ENCODE measurements at places on chromosomes 4 and X.

DNA sequence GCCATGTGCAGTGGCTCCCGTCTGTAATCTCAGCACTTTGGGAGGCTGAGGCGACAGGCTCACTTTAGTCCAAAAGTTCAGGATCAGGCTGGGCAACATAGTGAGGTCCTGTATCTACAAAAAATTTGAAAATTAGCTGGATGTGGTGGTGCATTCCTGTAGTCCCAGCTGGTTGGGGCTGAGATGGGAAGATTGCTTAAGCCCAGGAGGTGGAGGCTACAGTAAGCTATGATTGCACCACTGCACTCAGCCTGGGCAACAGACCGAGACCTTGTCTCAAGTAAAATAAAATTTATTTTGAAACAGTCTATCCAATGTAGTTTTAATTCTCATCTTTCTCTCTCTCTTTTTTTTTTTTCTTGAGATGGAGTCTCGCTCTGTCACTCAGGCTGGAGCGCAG is 21.1 kb downstream of the RBM10 start:
- no peak overlapping the region for H3K27ac ChIP-seq
- H3K36me3 ChIP-seq: no peaks in the 10 kb centered on the region
- DNase-seq: no peak
- no peaks in the 10 kb centered on the region for H3K4me1 ChIP-seq
- H3K4me3 ChIP-seq: no peak overlapping the region

DNA sequence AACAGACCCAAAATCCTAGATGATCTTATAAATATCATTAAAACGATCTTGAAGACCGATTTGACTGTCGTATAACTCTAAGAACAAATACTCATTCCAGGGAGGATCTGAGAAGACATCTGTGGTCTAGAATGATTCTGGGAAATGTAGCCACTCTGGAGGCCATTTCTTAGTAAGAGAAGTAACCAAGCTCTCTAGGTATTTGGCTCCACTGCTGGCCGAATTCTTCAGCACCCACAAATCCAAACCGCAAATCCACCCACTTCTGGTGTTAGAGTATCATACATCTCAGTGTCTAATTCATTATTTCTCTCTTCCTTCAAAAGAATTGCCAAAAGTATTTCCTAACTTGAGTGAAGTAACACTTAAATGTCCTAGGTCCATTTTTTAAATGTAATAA is 23.9 kb downstream of the KLHL5 start:
- no peak for DNase-seq
- H3K36me3 ChIP-seq: no peaks in the 10 kb centered on the region
- H3K27ac ChIP-seq: no peak overlapping the region
- no peaks in the 10 kb centered on the region for H3K27me3 ChIP-seq
- no peaks in the 10 kb centered on the region for H3K4me1 ChIP-seq
- H3K4me3 ChIP-seq: no peak overlapping the region

DNA sequence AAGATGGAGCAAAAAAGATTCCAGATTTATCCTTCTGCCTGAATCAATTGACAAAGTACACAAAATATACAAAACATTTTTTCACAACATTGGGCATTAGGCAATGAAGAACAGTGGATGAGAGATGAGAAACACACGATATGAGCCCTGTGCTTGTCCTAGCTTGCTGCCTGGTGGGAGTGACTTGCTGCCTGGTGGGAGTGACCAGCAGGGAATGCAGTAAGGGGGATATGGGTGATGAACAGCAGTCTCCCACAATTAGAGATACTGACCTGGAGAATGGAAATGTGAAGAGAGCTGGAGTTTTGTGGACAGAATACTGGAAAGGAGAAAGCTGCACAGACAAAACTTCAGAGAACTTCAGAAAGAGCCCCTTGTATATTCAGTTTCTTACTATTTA is 629.4 kb upstream of the FRG1 start:
- no peaks in the 10 kb centered on the region for H3K27me3 ChIP-seq
- H3K4me1 ChIP-seq: no peaks in the 10 kb centered on the region
- no peak overlapping the region for H3K27ac ChIP-seq
- no peaks in the 10 kb centered on the region for H3K36me3 ChIP-seq
- no peak for DNase-seq

GRCh38 chrX:152833378-152833777 is 2.5 kb downstream of the NSDHL start:
- H3K27ac ChIP-seq: no peak overlapping the region
- no peaks in the 10 kb centered on the region for H3K27me3 ChIP-seq
- no peaks in the 10 kb centered on the region for H3K4me1 ChIP-seq
- no peak for DNase-seq
- no peak overlapping the region for H3K4me3 ChIP-seq

DNA sequence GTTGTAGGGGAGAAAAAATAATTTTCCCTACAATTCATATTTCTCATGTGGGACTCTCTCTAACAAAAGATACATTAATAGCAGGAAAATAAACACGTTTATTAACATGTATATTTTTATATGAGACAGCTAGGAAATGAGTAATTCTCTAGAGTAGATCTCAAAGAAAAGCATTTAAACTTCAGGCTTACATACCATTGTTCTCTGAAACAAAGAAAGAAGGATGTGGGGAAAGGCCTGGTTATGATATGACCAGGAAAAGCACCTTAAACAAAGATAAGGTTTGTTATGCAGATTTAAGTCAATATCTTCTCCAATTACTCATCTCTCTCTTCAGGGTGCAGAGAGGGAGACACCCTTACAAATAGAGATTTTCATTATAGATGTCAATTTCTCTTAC is 131.3 kb downstream of the SLC7A11 start:
- H3K27me3 ChIP-seq: no peaks in the 10 kb centered on the region
- H3K4me3 ChIP-seq: no peak overlapping the region
- no peak overlapping the region for H3K27ac ChIP-seq
- H3K36me3 ChIP-seq: no peaks in the 10 kb centered on the region
- peaks cover 5% of the 10 kb centered on the region for H3K4me1 ChIP-seq
- no peak for DNase-seq

- no peak overlapping the region for H3K27ac ChIP-seq
- no peaks in the 10 kb centered on the region for H3K36me3 ChIP-seq
- no peak for DNase-seq
- no peaks in the 10 kb centered on the region for H3K4me1 ChIP-seq
- no peaks in the 10 kb centered on the region for H3K27me3 ChIP-seq
- H3K4me3 ChIP-seq: no peak overlapping the region
Measured at GRCh38 chrX:154840856-154841255, 6.4 kb upstream of the SMIM9 start.

- no peak overlapping the region for H3K27ac ChIP-seq
- H3K36me3 ChIP-seq: no peaks in the 10 kb centered on the region
- no peak overlapping the region for H3K4me3 ChIP-seq
- no peaks in the 10 kb centered on the region for H3K4me1 ChIP-seq
- H3K27me3 ChIP-seq: no peaks in the 10 kb centered on the region
Measured at GRCh38 chr4:84258905-84259830, 239.9 kb downstream of the NKX6-1 start.

DNA sequence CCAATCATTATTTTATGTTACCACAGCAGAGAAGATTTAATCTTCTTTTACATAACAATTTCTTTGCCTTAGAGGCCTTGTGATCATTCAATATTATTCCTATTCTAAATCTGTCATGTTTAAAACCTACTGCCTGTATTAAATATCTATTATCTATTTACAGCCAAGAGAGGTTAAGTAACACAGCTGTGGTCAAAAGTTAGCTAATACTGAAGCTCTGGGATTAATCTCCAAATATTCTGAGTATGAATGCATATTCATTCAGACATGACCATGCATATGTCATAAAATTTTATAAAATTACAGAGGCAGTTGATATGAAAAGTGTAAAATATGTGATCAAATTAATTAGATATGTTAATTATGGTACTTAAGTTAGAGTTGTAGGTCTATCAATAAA is 187.9 kb upstream of the MAB21L2 start:
- no peak for DNase-seq
- H3K27ac ChIP-seq: no peak overlapping the region
- H3K4me3 ChIP-seq: no peak overlapping the region
- H3K4me1 ChIP-seq: no peaks in the 10 kb centered on the region
- no peaks in the 10 kb centered on the region for H3K36me3 ChIP-seq

- no peaks in the 10 kb centered on the region for H3K27me3 ChIP-seq
- no peaks in the 10 kb centered on the region for H3K36me3 ChIP-seq
- no peak for DNase-seq
Measured at GRCh38 chr4:86919561-86920223, 15.1 kb upstream of the AFF1 start.

DNA sequence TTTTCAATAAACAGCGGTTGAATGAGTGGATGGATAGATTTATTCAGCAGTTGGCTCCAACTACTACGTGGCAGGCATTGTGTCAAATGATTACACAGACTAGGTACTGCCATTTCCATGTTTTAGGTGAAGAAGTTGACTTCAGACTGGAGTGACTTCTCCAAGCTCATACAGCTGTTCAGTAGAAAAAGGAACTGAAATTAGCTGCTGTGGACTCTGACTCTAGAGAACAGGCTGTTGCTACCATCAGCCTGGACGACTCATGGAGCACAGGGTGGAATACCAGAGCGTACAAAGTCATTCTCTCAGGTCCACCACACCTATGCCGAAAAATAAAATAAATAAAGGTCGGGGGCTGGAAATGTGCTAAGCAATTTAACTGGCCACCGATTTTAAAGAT is 45.3 kb downstream of the TENM3 start:
- no peaks in the 10 kb centered on the region for H3K27me3 ChIP-seq
- H3K4me1 ChIP-seq: no peaks in the 10 kb centered on the region
- H3K27ac ChIP-seq: no peak overlapping the region

GRCh38 chr4:88077911-88078524 is 70.6 kb downstream of the PKD2 start:
- H3K4me1 ChIP-seq: no peaks in the 10 kb centered on the region
- no peak overlapping the region for H3K4me3 ChIP-seq
- H3K36me3 ChIP-seq: no peaks in the 10 kb centered on the region
- DNase-seq: no peak
- peak overlapping the region; percentile 42 for H3K27ac ChIP-seq

- no peak overlapping the region for H3K27ac ChIP-seq
- no peaks in the 10 kb centered on the region for H3K4me1 ChIP-seq
- H3K27me3 ChIP-seq: no peaks in the 10 kb centered on the region
Measured at GRCh38 chr4:58849026-58849425, 1738.8 kb upstream of the IGFBP7 start.

DNA sequence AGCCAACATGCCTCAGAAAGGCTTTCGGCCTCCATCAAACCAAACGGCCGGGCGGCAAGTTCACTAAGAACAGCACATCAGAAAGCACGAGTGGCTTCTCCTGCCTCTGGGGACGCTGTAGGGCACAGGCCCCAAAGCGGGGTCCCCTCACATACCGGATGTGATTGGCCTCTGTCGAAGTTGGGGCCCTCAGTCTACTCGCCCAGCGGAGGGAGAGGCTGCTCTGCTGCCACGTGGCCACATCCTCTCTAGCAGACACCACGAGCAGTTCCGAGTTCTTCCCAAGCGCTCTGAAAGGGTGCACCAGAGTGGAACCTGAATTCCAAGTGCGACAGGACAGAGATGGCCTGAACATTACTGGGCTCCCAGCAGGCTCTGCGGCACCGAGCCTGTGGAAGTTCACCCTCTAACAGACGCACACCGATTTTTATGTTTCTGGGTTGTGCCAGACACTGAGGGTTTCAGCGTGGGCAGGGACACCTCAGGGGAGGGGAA is 21.1 kb downstream of the NOP14 start:
- peak overlapping the region; percentile 26 for H3K27ac ChIP-seq
- H3K36me3 ChIP-seq: peaks cover 65% of the 10 kb centered on the region
- H3K27me3 ChIP-seq: no peaks in the 10 kb centered on the region
- no peak overlapping the region for H3K4me3 ChIP-seq

- no peak overlapping the region for H3K4me3 ChIP-seq
- no peak for DNase-seq
- no peaks in the 10 kb centered on the region for H3K4me1 ChIP-seq
- no peaks in the 10 kb centered on the region for H3K27me3 ChIP-seq
- no peaks in the 10 kb centered on the region for H3K36me3 ChIP-seq
Measured at GRCh38 chr4:37964734-37965457, 4.7 kb downstream of the PTTG2 start.

GRCh38 chrX:49002091-49002935 is at the start of gene GRIPAP1:
TSS of gene GRIPAP1 (minus strand) at chrX:49002264. CDS start at chrX:49002229, 35 bp downstream.
- DNase-seq: peak; percentile 7
- peaks cover 16% of the 10 kb centered on the region for H3K4me1 ChIP-seq
- no peaks in the 10 kb centered on the region for H3K27me3 ChIP-seq
- H3K27ac ChIP-seq: peak within 1 kb of the TSS; percentile 91
- H3K36me3 ChIP-seq: peaks cover 21% of the 10 kb centered on the region

GRCh38 chr4:119233191-119233590 is 20.7 kb downstream of the USP53 start:
- no peak overlapping the region for H3K4me3 ChIP-seq
- DNase-seq: no peak
- H3K36me3 ChIP-seq: peaks cover 57% of the 10 kb centered on the region
- H3K27ac ChIP-seq: no peak overlapping the region
- H3K27me3 ChIP-seq: no peaks in the 10 kb centered on the region

- no peak overlapping the region for H3K4me3 ChIP-seq
- no peak for DNase-seq
- H3K27me3 ChIP-seq: no peaks in the 10 kb centered on the region
- H3K27ac ChIP-seq: no peak overlapping the region
- peaks cover 52% of the 10 kb centered on the region for H3K36me3 ChIP-seq
Measured at GRCh38 chr4:3397128-3397527, 44.6 kb upstream of the HGFAC start.

GRCh38 chr4:145047151-145047550 is 50.8 kb downstream of the ANAPC10 start:
- DNase-seq: no peak
- no peaks in the 10 kb centered on the region for H3K4me1 ChIP-seq
- H3K27ac ChIP-seq: no peak overlapping the region
- H3K27me3 ChIP-seq: no peaks in the 10 kb centered on the region

- no peaks in the 10 kb centered on the region for H3K36me3 ChIP-seq
- no peaks in the 10 kb centered on the region for H3K27me3 ChIP-seq
- no peaks in the 10 kb centered on the region for H3K4me1 ChIP-seq
Measured at GRCh38 chr4:158025131-158025530, 147.7 kb downstream of the GASK1B start.

- H3K27ac ChIP-seq: no peak overlapping the region
- H3K27me3 ChIP-seq: no peaks in the 10 kb centered on the region
- H3K4me1 ChIP-seq: no peaks in the 10 kb centered on the region
- DNase-seq: no peak
Measured at GRCh38 chr4:116599859-116600258, 485.5 kb downstream of the TRAM1L1 start.

DNA sequence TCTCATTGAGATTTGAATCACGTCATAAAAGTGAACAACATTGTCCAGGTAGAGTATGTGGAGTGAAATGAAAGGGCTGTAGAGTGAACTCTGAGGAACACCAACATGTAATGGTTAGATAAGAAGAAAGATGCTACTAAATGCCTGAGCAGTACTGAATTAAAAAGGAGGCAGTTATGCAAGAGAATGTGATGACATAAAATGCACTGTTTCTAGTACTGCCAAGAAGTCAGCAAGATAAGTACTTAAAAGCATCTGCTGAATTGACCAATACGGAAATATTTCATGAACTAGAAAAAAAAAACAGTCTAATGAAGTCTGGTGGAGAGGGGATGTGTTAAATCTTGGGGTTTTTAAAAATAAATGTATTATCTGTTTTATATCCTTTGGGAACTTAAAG is 583.8 kb upstream of the GALNT7 start:
- no peaks in the 10 kb centered on the region for H3K36me3 ChIP-seq
- no peaks in the 10 kb centered on the region for H3K4me1 ChIP-seq
- no peak overlapping the region for H3K27ac ChIP-seq
- H3K4me3 ChIP-seq: no peak overlapping the region
- no peak for DNase-seq
- no peaks in the 10 kb centered on the region for H3K27me3 ChIP-seq
